IMR-90 (cell line): ENCODE measurements at places on chromosomes 1 and 21. TPM values are rescaled to one million over a fixed set of nuclear protein-coding genes. Genes with fewer than 3 reads are reported as not detected.

RGSL1 gene
- not detected in 2 replicates for total RNA-seq

LY9 gene
- not detected in 2 replicates for total RNA-seq

FTCD gene
- total RNA-seq: not detected in 2 replicates

SPRR2F gene
- total RNA-seq: not detected in 2 replicates

NDUFV3 gene
- 55.6 and 62.5 TPM in 2 replicates for total RNA-seq

MEX3A gene
- 2.3 and 2.5 TPM in 2 replicates for total RNA-seq

C1orf105 gene
- total RNA-seq: not detected in 2 replicates

FCAMR gene
- not detected in 2 replicates for total RNA-seq

DNALI1 gene
- total RNA-seq: 8.1 and 9.1 TPM in 2 replicates

ALX3 gene
- not detected in 2 replicates for total RNA-seq

FAM72D gene
- total RNA-seq: 0.72 and 0.83 TPM in 2 replicates

IGSF3 gene
- total RNA-seq: under 0.01 TPM in 2 replicates

LCA5L gene
- 0.18 and 0.28 TPM in 2 replicates for total RNA-seq

OR2L8 gene
- total RNA-seq: not detected in 2 replicates

EPB41 gene
- 8.1 and 10.0 TPM in 2 replicates for total RNA-seq

NMNAT2 gene
- total RNA-seq: 0.36 and 0.56 TPM in 2 replicates

OR2T35 gene
- not detected in 2 replicates for total RNA-seq

NTMT2 gene
- total RNA-seq: not detected in 2 replicates

EPHA8 gene
- total RNA-seq: not detected in 2 replicates

DENND2C gene
- total RNA-seq: 2.2 and 3.1 TPM in 2 replicates

REN gene
- 0.28 and 0.54 TPM in 2 replicates for total RNA-seq

CD52 gene
- total RNA-seq: not detected in 2 replicates

CLDN8 gene
- total RNA-seq: not detected in 2 replicates

RIMKLA gene
- not detected in 2 replicates for total RNA-seq

AGTRAP gene
- total RNA-seq: 21.5 and 22.2 TPM in 2 replicates

CR1 gene
- total RNA-seq: not detected in 2 replicates

MX1 gene
- total RNA-seq: 1.9 and 2.5 TPM in 2 replicates

WNT9A gene
- 0.18 and 0.28 TPM in 2 replicates for total RNA-seq
